Urinary bladder (tissue), 4 donors: ENCODE measurements at places on chromosomes 5 and 9. TPM values are rescaled to one million over a fixed set of nuclear protein-coding genes. Genes with fewer than 3 reads are reported as not detected.
A peak's percentile ranks its signal among the peaks of the same experiment; 100 is the strongest.

The ELAVL2 gene
- 14.8 TPM for total RNA-seq

The SMIM32 gene
- not detected for total RNA-seq

The TAF1L gene
- not detected for total RNA-seq

The ZNF883 gene
- total RNA-seq = 2.9 TPM

The C5orf24 gene
- total RNA-seq = 73.4 TPM

The REEP2 gene
- total RNA-seq = 5.3 TPM

The SLC25A46 gene
- total RNA-seq = 114 TPM

The C5orf58 gene
- not detected for total RNA-seq

The BAG1 gene
- 46.8 TPM for total RNA-seq

The SPEF2 gene
- 30.0 TPM for total RNA-seq

The IL9 gene
- not detected for total RNA-seq

The ZFP2 gene
- 5.8 TPM for total RNA-seq

The IFNA5 gene
- total RNA-seq = not detected

DNA sequence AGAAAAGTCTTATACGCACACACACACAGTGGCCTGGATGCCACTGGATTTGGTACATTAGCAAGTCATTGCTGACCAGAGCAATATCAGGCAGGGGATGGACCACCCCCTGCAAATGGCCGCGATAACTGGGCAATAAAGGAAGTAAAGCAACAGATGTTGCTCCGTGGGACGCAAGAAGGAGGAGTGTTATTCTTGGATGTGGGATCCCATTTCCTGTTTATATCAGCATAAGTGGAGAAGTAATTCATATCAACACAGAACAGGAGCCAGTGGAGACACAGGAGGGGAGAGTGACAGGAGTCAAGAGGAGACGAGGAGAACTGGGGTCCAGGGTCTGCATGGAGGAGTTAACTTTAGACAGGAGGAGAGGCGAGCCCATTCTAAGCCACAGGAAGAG lies 18.4 kb downstream of the RUFY1 start:
- no peak for DNase-seq

DNA sequence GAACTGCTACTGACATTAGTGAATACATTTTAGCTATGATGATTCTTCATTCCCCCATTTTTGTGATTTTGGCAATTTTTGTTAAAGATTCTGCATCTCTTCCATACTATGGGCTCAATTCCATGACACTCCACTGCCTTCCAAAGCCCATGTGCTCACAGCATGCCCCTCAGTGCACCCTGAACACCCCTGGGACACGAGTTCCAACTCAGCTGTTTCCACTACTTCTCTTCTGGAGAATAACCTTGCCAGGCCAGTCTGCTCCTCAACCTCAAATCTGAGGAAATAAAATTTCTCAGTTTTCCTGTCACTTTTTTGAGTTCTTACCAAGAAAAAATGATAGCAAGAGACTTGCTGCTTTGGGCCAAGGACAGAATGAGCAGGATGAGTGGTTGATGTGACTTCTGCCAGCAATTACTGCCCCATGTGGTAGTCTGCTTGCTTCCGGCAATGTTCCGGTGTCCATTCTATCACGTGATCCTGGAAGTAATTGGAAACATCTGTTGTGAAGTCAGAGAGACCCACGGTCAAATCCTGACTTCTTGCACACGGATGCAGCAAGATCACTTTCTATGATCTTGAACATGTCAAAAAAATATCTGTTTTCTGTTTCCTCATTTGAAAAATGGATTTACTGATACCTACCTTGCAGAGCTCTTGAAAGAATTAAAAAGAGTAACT lies 58.3 kb downstream of the EGFLAM start:
- peak; percentile 28 for DNase-seq

DNA sequence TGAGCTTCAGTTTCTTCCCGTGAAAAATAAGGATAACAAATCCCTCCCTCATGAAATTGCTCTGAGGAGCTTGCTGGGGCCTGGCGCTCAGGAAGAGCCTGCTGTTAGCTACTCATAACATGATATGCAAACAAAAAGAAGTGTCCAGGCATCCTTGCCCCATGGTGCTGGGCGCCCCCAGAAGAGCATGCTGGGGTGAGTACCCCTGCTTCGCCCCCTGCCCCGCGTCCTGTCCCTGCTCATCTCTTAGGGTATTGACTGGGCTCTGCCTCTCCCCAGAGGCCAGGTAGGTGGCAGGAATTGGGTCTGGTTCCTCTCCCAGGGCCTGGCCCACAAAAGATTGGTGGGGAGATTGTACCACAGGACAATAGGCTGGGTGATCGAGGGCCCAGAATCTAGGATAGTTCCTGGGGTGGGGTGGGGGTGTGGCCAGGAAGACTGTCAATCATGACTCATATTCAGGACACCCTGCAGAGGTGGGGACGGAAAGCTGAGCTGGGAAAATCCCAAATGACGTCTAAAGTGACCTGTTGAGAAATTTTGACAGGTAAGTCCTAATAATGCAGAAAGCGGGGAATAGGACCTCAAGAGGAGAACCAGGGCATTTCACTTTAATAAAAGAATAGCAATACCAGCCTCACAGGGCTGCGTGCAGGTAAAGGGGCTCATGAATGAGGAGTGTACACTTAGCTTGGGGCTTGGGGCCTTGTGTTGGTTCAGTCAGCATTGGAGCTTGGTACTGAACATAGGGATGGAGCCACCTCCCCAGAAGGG lies 8.9 kb downstream of the PITX1 start:
- no peak for DNase-seq

GRCh38 chr9:77983320-77983662 lies 48.3 kb downstream of the GNAQ start:
- DNase-seq = no peak

- no peak for DNase-seq
Observed at GRCh38 chr5:2611659-2612058, 139.8 kb downstream of the IRX2 start.

DNA sequence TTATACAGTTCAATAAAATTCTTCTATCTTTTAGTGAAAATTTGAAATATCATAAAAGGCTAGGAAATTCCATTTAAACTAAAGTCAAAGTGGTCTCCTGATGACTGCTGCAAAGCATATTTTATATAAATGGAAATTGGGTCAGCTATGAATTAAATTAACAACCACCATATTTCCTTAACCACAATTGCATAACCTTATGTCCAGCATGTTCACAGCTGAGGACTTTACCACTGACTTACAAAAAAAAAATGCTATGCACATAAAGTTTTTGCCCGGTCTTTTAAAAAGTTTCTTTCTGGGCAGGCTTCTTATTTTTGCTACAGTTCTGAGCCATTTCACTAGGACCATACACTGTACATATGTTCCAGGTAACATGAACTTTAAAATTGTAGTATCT lies 208.6 kb upstream of the RGMB start:
- no peak for DNase-seq

DNA sequence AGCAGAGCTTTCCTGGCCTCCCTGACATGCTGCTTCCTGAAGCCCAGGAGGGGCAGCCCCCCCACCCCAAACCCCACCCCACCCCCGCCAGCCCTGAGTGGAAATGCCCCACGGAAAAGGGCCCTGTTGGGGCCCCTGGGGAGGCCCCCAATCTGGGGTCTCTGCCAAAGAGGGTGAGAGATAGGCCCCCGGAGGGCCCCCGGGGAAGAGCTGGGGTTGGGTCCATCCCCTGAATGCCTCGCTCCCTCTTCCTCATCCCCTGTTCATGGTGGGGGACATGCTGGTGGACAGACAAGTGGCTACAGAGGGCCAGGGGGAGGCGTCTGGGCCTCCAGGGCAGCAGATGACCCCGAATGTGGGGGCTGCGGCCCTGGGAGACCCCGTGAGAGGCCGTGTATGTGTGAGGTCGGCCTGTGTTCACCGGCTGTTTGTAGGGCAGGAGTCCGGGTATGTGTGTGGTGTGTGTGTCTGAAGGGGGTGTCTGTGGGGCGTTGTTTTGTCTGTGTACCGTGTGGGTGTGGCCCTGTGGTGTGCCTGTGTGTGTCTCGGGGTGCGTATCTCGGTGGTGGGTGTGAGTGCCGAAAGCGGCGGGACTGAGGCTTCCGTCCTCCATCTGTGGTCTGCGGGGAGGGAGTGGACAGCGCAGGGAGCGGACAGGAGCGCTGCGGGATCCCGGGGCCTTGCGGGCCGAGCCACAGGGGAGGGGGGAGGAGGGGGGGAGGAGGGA lies 11.3 kb downstream of the C9orf50 start:
- no peak for DNase-seq

DNA sequence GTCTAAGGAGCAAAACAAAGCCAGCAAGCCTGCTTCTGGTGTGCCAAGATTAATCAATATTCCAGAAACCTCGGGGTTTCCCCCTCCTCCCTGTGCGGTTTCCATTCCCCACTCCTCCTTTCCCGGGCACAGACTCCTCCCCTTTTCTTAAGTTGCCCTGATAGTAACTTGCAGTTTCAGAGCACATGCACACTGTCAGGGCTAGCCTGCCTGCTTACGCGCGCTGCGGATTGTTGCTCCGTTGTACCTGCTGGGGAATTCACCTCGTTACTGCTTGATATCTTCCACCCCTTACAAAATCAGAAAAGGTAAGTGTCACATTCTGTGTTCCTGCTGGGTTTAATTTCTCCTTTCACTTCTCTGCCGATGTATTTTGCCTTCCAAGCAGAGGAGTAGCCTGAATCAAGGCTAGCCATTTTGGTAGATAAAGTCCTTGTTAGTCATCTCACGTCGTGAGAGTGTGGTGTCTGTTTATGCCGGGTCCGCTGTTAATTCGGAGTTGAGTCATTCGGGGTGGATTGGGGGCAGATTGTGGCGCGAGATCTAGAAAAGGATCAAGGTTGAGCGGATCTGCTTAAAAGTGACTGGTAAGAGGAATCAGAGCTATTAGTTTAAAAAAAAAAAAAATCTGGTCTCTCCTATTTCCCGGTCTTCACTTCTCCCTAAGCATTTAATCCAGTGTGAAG lies at the start of gene SLC1A3:
SLC1A3 (plus strand) TSS at position 179 of the 686 bp plus-strand sequence. CDS start 1,818 bp downstream, outside the sequence.
- peak; percentile 33 for DNase-seq

GRCh38 chr5:1686016-1686802 lies 113.4 kb downstream of the MRPL36 start:
- no peak for DNase-seq

GRCh38 chr5:85205430-85205829 lies 820.8 kb upstream of the EDIL3 start:
- DNase-seq = no peak

DNA sequence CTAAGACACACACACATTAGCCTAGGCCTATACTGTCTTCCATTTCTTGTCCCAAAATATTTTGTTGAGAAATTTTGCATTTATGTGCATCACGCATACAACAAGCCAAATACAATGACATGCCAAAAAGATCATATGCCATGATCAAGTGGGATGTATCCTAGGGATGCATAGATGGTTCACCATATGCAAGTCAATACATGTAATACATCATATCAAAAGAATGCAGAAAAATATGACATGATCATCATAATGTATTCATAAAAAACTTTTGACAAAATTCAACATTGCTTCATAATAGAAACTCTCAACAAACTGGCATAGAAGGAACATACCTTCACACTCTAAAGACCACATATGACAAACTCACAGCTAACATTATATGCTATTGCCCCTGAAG lies 5.8 kb upstream of the FAM81B start:
- no peak for DNase-seq

GRCh38 chr9:93684806-93685543 lies 108.6 kb downstream of the PHF2 start:
- no peak for DNase-seq

- peak; percentile 50 for DNase-seq
Observed at GRCh38 chr5:143142596-143143435, 260.7 kb downstream of the NR3C1 start.

DNA sequence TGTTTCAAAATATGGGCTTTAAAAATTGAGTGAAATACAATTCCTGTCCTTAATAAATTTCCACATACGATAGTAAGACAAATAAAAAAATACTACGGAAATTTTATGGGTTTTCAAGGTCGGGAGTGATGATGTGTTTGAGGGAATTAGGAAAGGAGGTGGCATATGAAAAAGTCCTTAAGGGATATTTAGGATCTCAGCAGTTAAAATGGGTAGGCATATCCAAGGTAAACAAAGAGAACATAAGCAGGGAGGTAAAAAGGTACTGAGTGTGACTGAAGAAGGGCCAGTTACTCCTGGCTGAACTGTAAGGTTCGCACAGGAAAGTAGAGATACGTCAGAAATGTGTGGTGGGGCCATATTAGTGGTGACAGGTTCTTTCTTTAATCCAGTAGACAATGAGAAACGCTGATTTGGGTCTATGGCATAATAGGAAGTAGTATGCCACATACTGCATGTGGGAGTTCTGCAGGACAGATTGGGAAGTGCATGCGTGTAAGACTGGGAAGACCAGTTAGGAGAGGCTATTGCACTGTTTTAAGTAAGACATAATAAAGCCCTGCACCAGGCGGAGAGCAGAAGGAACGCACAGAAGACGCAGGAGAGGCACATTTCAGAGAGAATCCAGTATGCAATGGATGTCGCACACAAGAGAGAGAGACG lies 937 bp upstream of the HMGCR start:
- DNase-seq = peak; percentile 29

DNA sequence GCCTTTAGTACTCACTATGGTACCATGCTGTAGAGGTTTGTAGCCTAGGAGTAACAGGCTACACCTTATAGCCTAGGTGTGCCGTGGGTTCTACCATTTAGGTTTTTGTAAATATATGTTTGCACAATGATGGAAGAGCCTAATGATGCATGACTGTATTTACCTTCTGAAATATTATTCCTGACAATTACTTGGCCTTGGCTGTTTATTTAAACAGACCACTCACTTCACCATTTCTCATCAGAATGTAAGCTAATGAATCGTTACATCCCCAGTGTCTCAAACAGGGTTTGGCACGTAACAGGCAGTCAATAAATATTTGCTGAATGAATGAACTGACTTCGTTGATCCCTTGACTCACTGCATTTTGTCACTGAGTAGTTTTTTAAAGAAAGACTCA lies 93.1 kb downstream of the MED27 start:
- no peak for DNase-seq

GRCh38 chr5:179182601-179183000 lies 122.4 kb downstream of the ZNF354C start:
- no peak for DNase-seq

GRCh38 chr9:112239284-112239683 lies 64.2 kb upstream of the SUSD1 start:
- DNase-seq = no peak
